ENCODE measurements at places on chromosomes 6 and 20.

DNA sequence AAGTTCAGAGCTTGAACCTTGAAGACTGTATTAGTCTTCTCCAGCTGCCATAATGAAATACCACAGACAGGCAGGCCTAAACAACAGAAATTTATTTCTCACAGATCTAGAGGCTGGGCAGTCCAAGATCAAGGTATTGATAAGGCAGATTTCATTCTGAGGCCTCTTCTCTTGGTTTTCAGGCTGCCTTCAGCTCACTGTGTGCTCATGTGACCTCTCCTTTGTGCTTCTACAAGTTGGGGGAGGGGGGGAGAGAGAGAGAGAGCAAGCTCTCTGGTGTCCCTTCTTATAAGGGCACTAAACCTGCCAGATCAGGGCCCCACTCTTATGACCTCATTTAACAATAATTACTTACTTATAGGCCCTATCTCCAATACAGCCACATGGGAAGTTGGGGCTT, 102.6 kb upstream of the RSPO3 start:
- DNase-seq: no peak

- no peak for DNase-seq
These were observed 54.1 kb downstream of the ATXN1 start for GRCh38 chr6:16706911-16707783.

GRCh38 chr6:11917951-11918738, 94.0 kb upstream of the HIVEP1 start:
- DNase-seq: peak; percentile 62

DNA sequence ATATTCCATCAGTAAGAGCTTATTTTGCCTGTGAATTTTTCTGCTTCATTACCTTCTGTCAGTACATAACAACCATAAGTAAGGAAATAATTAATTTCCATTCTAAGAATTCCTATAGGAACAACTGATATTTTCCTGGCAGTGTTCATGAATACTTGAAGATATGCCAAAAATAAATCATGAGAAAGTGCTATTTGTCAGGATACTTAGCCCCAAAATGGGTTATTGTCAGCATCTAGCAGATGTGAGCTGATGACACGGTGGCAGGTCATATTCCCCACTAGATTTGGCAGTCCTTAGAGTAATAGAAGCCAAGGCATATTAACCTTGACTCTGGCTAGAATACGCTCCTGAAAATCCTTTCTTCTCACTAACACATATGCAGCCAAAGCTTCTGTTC, 43.2 kb upstream of the CRISP1 start:
- DNase-seq: no peak

GRCh38 chr6:13575377-13575775, 975 bp downstream of the SIRT5 start:
- no peak for DNase-seq

DNA sequence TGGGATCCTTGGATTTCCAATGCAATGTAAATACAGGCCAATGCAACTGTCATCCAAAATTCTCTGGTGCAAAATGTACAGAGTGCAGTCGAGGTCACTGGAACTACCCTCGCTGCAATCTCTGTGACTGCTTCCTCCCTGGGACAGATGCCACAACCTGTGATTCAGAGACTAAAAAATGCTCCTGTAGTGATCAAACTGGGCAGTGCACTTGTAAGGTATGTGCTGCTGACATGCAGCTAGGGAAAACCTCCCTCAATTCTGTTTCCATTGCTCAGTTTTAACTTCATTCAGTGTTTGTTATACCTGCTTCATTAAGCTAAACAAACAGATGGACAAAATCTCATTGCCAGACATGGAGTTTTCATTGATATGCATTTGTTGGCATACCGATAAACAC, 397.1 kb downstream of the ARHGAP18 start:
- DNase-seq: no peak

DNA sequence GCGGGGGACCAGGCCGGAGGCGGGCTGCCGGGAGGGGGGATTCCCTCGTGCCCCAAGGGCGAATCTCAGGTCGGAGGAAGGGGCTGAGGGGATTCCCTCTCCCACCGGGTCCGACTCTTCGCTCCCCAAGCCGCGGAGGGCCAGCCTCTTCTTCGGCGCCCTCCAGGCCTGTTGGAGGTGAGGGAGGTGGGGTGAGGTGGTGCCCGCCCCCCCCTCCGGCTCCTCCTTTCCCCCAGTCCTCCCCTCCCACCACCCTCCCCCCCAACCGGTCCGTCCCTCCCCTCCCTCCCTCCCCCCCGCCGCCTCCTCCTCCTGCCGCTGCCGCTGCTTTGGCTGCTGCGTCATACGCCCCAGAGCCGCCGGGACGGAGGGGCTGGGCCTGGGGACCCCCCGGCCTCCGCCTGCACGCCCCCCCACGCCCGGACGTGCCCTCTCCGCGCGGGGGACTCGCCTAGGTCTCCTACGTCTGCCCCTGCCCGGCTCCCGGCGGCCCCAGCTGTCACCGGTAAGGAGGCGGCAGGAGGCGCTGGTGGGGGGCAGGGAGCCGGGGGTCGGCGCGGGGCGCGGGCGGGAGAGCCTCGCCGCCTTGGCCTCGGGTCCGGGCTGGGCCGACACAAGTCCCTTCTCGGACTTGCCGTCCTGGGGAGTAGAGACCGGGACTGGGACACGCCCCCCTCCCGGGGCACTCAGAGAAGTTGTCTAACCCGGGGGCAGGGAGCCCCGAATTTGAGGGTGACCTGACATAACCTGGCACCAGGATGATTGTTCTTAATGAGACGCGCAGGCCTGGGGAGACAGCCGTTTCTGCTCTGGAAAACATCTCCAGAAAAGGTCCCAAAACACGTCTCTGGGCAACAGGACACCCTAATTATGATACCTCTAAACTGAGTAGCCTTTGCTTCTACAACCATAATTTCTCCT, at the start of gene PHF1:
TSS of gene PHF1 (plus strand) at position 304 of the 921 bp plus-strand sequence. CDS start 1,250 bp downstream, outside the sequence.
- DNase-seq: peak; percentile 87

DNA sequence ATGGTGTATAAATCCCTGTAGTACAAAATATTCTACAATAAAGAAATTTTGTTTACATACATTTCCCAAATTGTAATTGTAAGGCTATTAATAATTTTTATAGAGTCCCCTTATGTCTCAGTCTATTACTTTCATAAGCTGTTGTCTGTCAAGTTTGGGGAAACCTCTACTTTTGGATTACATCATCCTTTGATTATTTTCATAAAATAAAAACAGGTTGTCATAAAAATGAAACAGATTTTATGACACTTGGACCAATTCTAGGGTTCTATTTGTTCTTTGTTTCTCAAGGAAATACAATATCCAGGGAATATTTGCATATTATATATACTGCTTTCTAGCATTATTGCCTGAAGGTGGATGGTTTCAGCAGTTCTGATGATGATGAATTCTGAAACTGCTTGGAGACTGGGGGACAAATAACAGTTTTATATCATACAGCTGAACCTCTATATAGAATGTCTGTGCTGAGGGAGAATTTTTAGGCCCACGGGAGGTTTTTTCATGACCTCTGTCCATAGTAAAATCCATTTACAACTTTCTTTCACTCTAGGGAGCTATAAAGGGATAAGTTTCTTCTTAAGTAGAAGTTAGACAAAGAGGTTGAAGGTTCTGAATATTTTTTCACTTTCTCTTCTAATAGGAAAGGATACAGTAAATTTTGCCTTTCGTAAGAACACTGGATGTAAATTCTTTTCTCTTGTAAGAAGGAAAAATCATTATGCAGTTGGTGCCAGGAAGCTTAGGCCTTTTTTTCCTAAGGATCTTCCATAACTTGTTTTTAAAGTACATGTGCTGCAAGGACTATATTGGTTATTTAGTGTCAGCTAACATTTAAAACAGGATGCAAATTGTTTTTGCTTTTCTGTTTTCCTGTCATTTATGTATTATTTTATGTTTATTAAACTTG, 58.0 kb downstream of the CD2AP start:
- DNase-seq: no peak

DNA sequence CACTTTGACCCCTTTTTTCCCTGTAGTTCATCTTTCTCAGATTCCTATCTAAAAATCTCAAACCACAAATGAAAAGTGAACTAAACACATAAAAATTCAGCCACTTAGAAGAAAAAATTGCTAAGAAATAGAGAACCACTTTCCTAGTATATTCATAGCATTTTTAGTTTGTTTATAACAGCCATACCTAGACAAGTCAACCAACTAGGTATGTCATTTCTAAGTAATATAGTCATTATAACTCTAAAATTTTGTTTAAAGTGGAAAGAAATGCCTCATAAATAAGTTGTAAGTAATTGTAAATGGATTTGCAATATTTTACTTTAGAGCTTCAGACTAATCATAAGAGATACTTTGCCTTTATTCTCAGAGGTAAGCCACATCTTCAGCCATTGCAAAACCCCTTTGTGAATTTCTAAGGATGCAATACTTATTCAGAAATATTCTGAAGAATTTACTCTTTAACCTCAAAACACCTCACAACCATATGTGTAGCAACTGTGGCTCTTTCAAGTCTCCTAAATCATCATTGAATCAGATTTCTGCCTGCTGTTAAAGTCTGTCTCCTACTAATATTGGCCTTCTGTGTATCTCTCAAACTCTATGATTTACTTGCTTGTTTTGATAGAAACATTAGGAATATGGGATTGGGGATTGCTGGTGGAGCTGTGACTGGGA, 6.9 kb upstream of the SUMO4 start:
- no peak for DNase-seq

DNA sequence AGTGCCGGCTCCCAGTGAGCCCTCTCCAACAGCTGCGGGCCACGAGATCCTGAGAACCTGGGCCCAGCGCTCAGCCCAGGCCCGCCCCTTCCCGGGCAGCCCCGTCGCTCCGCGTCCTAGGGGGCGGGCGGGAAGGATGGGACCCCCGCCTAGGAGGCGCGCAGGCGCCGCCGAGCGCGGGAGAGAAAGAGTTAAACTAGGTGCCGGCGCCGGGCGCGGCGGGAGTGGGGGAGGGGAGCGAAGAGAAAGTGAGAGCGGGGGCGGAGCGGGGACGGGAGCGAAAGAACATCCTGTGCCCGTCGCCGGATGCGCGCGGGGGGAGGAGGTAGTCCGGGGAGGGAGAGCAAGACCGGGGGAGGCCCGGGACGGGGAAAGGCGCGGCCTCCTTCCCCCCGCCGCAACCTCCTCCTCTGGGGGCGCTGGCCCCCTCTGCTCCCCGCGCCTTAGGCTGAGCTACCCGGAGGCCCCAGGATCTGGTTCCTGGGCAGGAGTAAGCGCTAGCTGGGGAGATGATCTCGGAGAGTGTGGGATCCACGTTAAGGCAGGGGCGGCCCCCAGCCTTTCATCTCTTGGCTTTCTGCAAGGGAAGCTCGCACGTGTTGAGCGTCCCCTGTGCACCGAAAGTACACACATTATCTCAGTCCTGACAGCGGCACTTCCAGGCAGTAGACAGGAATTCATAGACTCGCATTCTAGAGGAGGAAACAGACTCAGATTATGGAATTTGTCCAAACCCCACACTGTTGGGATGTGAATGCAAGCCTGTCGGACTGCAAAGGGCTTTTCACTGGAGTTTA, 4.9 kb upstream of the ARMC12 start:
- DNase-seq: peak; percentile 53

- peak; percentile 18 for DNase-seq
These were observed 93.3 kb downstream of the PERP start for GRCh38 chr6:138013959-138014358.

- DNase-seq: peak; percentile 72
These were observed at the start of gene TAGAP for GRCh38 chr6:159044899-159045727. TAGAP (minus strand) TSS chr6:159044991; CDS start chr6:159044146, 845 bp downstream.

GRCh38 chr6:28656715-28657114, 131.0 kb downstream of the GPX5 start:
- no peak for DNase-seq

- DNase-seq: peak; percentile 77
These were observed 7.4 kb upstream of the SLC12A5 start for GRCh38 chr20:46021361-46022359.

DNA sequence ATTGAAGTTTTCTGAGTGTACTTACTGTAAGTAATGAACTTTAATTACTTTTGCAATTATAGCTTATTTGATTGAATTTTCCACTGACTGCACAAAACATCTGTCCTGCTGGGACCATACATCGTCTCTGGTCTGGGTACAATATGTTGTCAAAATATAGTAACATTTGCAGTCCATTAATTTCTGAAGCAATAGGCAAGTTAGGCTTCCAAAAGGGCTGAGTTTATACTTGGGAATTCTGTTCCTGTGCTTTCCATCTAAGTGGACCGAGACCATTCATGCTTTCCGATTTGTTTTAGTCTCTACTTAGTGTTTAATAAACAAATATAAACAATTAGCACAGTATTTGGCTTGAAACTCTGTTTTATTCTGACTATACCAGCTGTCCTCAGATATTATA, 139.3 kb downstream of the RFPL4B start:
- no peak for DNase-seq

- no peak for DNase-seq
These were observed 172.5 kb downstream of the HTR1B start for GRCh38 chr6:77290798-77291197.

DNA sequence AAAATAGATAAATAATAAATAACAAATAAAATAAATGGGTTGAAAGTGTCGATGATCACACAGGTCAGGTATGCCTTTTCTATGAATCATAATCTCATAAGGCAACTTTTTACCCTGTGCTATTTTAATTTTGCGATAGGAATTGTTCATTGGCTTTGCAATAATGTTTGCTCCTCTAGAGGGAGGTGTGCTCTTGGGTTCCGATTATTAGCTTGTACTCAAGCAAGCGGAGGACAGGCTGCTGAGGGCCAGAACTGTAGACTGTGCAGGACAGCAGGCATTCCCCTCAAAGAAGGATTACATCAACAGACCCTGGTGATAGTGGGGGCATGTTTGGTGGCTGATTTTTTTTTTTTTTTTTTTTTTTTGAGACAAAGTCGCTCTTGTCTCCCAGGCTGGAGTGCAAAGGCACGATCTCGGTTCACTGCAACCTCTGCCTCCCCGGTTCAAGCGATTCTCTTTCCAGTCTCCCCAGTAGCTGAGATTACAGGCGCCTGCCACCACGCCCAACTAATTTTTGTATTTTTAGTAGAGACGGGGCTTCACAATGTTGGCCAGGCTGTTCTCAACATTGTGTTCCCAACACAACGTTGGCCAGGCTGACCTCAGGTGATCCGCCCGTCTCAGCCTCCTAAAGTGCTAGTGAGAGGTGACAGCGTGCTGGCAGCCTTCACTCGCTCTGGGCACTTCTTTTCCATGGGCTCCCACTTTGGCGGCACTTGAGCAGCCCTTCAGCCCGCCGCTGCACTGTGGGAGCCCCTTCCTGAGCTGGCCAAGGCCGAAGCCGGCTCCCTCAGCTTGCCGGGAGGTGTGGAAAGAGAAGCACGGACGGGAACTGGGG, 35.6 kb downstream of the RIOK1 start:
- DNase-seq: no peak

- DNase-seq: no peak
These were observed 5.6 kb downstream of the TCEA2 start for GRCh38 chr20:64068386-64069208.

GRCh38 chr20:48720256-48720985, 107.4 kb downstream of the PREX1 start:
- DNase-seq: no peak
